Muscle of leg (tissue), 16 donors: ENCODE measurements at places on chromosomes 11 and 22. TPM values are rescaled to one million over a fixed set of nuclear protein-coding genes. Genes with fewer than 3 reads are reported as not detected.
A peak's percentile ranks its signal among the peaks of the same experiment; 100 is the strongest.

DNA sequence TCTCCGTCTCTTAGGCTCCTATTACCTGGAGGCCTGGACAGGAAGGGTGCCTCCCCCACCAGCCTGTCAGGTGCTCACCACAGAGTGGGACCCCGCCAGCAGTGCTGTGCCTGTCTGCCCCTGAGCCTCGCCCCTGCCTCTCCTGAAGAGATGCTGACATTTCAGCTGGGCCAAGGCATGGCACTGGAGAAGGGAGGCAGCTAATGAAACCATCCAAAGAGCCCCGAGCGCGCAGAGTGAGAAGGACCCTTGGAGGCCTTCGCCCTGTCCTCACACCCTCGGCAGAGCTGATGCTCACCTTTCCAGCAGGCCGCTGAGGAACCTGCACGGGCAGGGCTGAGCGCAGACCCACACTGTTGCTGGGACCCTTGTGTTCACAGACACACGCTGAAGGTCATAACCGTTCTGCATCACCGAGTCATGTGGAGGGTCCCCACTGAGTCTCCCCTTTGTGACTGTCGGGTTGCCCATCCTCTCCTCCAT, 2.1 kb upstream of the LRFN4 start:
- H3K27me3 ChIP-seq, result no peaks in the 10 kb centered on the region
- H3K4me1 ChIP-seq, result peaks cover 20% of the 10 kb centered on the region
- no peak overlapping the region for H3K27ac ChIP-seq
- no peak for DNase-seq
- no peak overlapping the region for H3K4me3 ChIP-seq

DNA sequence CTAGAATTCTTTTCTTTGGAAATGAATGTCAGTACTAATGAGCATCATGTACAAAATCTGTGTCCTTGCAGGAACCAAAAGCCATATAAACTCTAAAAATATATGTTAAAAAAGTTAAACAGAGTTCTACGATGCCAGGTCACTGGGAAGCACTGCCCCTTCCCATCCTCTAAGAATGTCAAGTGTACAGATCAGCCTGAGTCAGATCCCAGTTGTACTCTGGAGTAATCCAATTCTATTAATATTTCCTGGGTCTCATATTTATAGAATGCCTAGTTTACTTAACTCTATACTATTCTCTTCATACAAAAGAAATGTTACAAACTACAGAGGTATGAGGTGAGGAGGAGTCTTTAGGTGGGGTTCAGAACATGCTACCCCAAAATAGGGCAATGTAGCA, 460.1 kb downstream of the DLG2 start:
- H3K27ac ChIP-seq, result no peak overlapping the region
- no peaks in the 10 kb centered on the region for H3K4me1 ChIP-seq
- DNase-seq, result no peak
- H3K4me3 ChIP-seq, result no peak overlapping the region

- no peak for DNase-seq
- no peak overlapping the region for H3K4me3 ChIP-seq
- no peak overlapping the region for H3K27ac ChIP-seq
- peaks cover 41% of the 10 kb centered on the region for H3K27me3 ChIP-seq
- no peaks in the 10 kb centered on the region for H3K4me1 ChIP-seq
Measured at GRCh38 chr22:50175921-50176849, 5.7 kb downstream of the PANX2 start.

DNA sequence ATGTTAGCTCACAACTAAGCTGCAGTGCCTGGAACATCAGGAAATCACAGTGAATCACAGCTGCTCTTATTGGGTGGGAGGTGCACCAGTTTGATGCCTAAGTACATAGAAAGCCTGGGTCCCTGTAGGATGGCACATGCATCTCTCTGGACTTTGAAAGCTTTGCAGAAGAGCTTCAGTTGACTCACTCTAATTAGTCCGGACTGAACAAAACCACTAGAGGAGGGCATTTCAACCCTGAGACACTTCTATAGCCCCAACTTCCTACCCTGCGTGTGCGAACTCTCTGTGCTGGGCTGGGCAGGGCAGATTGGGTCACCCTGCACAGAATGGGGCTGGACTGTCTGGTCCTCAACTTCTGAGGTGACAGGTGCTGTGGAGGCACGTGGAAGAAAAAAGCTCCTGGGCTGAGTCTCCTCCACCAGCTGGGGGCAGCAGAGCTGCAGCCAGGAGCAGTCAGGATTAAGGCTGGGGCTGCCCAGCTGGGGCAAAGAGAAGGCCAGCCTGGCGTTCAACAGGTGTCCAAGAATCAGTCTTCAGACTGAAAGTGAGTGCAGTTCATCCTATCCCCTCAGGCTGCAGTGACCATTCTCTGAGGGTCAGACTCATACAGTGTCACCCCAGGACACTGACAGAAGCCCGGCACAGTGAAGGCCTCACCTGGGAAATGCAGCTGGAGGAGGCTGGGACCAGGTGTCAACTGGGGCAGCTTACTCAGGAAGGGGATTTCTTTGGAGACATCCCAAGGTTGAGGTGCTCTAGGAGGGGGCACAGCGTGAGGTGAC, 22.1 kb downstream of the GGTLC2 start:
- no peak overlapping the region for H3K4me3 ChIP-seq
- no peaks in the 10 kb centered on the region for H3K4me1 ChIP-seq
- H3K36me3 ChIP-seq, result no peaks in the 10 kb centered on the region
- H3K27me3 ChIP-seq, result peaks cover 5% of the 10 kb centered on the region

- no peaks in the 10 kb centered on the region for H3K36me3 ChIP-seq
- no peak overlapping the region for H3K4me3 ChIP-seq
- peaks cover under 1% of the 10 kb centered on the region for H3K4me1 ChIP-seq
- no peak overlapping the region for H3K27ac ChIP-seq
Measured at GRCh38 chr22:26548984-26549383, 36.7 kb upstream of the TFIP11 start.

- H3K4me1 ChIP-seq, result peaks cover 4% of the 10 kb centered on the region
- H3K36me3 ChIP-seq, result no peaks in the 10 kb centered on the region
- no peak overlapping the region for H3K4me3 ChIP-seq
- H3K27me3 ChIP-seq, result peaks cover 2% of the 10 kb centered on the region
- no peak overlapping the region for H3K27ac ChIP-seq
Measured at GRCh38 chr11:19735909-19736498, 23.4 kb downstream of the NAV2 start.

DNA sequence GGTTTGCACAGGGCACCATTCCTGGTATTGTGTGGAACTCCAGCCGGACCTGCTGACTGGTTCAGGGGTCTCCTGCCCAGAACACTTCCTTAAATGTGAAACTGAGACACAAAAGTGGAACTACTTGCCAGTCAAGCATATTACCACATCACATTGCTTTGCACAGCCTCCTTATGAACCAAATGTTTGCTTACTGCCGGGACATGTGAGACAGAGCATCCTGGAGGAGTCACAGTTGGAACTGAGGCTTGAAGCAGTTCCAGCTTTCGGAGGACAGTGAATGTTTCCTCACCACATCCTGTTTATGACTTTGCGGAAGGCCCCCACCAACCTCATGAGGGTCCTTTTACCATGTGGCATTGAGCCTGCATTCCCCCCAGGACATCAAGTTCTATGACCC, 105.8 kb upstream of the ARHGAP42 start:
- H3K27me3 ChIP-seq, result no peaks in the 10 kb centered on the region
- H3K4me1 ChIP-seq, result no peaks in the 10 kb centered on the region
- no peaks in the 10 kb centered on the region for H3K36me3 ChIP-seq
- H3K4me3 ChIP-seq, result no peak overlapping the region

- peaks cover 9% of the 10 kb centered on the region for H3K4me1 ChIP-seq
- no peak overlapping the region for H3K4me3 ChIP-seq
- no peak overlapping the region for H3K27ac ChIP-seq
- H3K36me3 ChIP-seq, result no peaks in the 10 kb centered on the region
- DNase-seq, result peak; percentile 18
- peaks cover 19% of the 10 kb centered on the region for H3K27me3 ChIP-seq
Measured at GRCh38 chr22:24954114-24954463, 1.6 kb downstream of the KIAA1671 start.

The OR8D4 gene
- total RNA-seq, result 0.04 TPM

The GPR152 gene
- total RNA-seq, result not detected

The INPP5J gene
- 0.35 TPM for total RNA-seq
